ENCODE measurements at places on chromosomes 4 and X.
A peak's percentile ranks its signal among the peaks of the same experiment; 100 is the strongest.

DNA sequence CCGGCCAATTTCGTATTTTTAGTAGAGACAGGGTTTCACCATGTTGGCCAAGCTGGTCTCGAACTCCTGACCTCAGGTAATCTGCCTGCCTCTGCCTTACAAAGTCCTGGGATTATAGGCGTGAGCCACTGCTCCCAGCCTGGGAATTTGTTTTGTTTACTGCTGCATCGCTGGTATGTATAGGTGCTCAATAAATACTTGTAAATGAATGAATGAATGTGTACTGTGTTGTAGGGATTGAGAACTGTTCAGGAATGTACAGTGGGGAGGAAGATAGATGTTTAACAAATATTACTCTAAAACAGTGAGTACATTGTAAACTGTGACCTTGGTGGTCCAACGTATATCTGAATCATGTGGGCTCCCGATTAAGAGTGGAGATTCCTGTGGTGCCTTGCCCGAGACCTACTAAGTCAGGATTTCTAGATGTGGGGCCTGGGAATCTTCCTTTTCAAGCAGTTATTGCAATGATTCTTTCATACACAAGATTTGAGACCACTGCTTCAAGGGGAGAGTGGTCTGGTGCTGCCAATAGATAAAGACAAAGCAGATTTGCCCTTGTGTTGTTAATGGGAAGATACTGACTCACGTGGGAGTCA lies 41.0 kb downstream of the WWC2 start:
- no peak for DNase-seq

GRCh38 chr4:33494150-33494549 lies 2750.2 kb downstream of the ARAP2 start:
- no peak for DNase-seq

DNA sequence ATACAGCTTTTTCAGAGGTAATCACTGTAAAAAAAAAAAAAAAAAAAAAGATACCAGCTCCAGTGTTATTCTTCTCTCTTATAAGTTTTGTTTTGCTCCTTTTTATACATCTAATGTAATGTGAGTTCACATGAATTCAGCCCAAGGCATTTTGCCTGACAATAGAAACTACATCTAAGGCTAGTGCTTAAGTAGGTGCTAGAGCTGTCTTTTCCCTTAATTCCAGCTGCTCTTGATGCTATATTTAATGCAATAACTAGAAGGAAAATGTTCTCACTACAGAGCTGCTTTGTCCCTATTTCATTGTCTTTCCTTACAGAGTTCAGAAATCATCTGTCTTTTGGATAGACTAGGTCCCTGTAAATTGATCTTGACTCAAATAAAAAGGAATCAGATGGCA lies 150.1 kb downstream of the NAA11 start:
- DNase-seq, result no peak

DNA sequence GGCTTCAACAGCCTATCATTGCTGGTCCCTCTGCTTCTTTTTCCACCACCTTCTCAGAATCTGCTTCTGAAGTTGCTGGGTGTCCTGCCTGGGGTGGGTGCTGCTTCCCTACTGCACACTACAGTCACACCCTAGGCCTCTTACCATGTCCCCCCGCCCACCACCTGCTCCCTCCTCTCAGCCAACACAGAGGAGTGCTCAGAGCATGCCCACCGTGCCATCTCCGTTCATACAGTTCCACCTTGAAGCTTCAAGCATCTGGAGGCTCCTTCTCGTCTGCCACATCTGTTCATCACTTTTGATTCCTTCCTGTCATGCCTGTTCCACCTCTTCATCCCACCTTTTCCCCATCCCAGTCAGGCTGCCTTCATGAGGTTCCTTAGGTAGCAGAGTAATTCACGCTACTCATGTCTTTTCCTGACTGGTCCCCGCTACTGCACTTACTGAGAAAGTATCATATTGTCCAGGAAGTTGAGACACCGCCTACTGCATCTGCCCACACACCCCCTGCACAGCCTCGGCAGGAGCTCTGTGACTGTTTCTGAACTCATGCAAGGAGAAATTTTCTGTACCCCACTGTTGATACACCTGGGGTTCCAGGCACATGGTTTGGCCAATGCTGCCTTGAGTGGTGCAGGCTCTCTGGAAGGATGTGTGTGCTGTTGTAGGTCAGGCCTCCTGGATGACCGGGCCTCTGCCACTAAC lies 39.5 kb downstream of the HADH start:
- peak; percentile 32 for DNase-seq

- DNase-seq, result no peak
These were observed 796.1 kb upstream of the ADGRL3 start for GRCh38 chr4:60404027-60404426.

DNA sequence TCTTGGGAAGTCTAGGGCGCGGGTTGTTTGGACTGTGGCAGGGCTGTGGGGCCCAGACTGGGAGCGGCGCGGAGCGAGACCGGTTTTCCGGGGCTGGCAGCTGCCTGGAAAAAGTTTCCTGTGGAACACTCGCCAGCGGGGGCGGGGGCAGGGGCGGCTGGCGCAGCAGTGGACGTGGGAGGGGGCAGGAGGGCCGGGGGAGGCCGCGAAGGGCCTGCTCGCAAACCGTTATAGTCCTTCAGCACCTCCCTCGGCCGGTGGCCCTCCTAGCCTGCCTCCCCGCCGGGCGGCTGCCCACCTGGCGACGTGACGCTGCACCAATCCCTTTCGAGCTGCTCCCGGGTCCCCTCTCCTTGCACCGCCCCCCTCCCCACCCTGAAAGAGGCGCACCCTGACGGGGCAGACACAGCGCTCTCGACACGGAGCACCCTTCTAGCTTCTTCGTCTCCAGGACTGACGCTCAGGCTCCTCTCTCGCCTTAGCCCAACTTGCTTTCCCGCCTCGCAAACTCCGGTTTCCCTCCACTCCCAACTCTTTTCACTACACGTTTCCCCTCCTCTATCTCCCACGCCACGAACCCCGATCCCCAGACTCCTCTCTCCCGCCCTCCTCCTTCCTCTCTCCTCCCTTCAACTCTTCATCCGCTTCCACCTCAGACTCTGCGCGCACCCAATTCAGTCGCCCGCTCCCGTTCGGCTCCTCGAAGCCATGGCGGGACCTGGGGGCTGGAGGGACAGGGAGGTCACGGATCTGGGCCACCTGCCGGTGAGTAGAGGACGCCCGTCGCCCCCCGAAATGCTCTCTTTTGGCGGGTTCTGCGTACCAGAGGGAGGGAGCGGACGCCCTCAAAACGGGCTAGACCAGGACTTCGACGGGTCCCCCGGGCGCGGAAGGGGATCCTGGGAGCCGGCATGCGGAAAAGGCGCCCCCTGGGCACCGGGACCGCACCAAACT lies at the start of gene NRK:
Gene NRK, plus strand, starts transcription at position 402 of the 954 bp plus-strand sequence. Its CDS starts 307 bp downstream, at position 709.
- no peak for DNase-seq

- no peak for DNase-seq
These were observed 387.5 kb upstream of the PPP1R2C start for GRCh38 chrX:43165343-43165920.

- DNase-seq, result no peak
These were observed 17.6 kb downstream of the PDLIM5 start for GRCh38 chr4:94469221-94469784.

DNA sequence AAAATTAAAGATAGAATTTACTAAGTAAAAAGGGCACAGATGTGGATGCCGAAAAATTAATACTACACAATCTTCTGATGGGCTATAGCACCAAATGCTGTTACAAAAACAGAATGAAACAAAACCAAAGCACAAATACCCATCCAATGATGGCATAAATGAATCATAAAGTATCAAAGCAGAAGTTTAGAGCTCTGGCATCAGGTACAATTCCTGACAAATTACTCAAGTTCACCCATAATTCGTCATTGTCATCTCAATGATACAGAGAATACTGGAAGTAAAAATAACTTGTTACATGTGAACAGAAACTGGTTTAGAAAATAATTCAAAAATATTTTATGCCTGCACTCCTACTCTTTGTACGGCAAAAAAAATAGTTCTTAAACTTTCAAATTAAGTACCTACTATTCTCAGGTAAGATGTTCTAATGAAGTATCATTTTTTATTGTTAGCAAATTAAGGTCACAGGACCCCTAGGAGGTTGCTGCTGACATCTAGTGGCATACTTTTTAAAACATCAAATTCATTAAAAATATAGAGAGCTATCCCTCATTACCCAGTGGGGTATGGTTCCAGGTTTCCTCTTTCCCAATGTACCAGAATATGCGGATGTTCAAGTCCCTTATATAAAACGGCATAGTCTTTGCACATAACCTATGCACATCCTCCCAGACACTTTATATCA lies 126.1 kb downstream of the INPP4B start:
- DNase-seq, result no peak

GRCh38 chr4:88725986-88726385 lies 28.4 kb upstream of the NAP1L5 start:
- no peak for DNase-seq

- DNase-seq, result no peak
These were observed 129.2 kb upstream of the MSX1 start for GRCh38 chr4:4730249-4730648.

DNA sequence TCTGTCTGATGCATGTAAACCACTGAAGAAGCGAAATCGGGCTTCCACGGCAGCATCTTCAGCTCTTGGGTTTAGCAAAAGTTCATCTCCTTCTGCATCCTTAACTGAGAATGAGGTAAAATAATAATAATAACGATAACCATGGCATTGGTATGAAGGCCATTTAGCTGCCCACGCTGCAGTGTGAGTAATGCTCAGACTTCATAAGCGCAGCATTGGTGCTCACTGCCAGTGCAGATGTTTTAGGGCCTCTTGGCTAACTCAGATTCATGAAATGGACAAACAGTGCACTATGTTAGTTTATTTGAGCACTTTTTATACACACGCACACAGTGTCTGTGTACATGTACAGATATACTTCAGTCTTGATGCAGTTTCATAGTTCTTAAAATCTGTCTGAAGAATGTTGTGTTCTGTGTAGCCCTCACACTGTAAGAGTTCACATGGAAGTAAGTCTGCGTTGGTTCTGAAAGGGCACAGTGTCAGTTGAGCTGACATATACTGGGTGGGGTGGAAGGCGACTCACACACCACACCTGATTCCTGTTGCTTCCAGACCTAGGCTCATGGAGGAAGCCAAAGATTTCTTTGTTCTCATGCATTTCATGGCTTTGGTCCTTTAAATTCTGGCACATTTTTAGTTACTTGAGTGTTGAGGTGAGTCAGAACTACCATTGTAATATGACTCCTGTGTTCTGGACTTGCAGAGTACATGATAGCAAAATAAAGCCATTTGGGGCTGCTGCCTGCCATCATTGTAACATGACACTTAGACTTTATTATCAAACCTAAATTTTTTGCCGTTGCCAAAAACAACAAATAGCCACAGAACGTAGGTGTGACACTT lies 68.7 kb downstream of the NSD2 start:
- no peak for DNase-seq

- no peak for DNase-seq
These were observed 116.2 kb downstream of the CBR4 start for GRCh38 chr4:168893807-168894206.

- DNase-seq, result no peak
These were observed 7.1 kb upstream of the RGS12 start for GRCh38 chr4:3285558-3286334.

DNA sequence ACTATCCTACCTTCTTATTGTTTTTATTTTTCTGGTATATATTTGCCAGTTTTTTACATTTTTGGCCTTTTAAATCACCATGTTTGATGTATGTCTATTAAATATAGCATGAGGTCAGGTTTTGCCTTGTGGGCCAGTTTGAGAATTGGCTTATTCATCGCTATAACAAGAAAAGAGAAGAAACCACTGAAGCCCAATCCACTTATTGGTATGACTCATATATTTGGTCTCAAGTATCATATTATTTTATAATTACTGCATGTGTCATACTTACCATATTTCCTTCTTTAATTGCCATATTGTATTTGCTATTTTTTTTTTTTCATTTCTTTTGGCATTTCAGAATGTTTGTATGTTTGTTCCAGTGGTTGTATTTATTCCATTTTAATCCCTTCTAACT lies 99.3 kb downstream of the IRF2 start:
- no peak for DNase-seq

DNA sequence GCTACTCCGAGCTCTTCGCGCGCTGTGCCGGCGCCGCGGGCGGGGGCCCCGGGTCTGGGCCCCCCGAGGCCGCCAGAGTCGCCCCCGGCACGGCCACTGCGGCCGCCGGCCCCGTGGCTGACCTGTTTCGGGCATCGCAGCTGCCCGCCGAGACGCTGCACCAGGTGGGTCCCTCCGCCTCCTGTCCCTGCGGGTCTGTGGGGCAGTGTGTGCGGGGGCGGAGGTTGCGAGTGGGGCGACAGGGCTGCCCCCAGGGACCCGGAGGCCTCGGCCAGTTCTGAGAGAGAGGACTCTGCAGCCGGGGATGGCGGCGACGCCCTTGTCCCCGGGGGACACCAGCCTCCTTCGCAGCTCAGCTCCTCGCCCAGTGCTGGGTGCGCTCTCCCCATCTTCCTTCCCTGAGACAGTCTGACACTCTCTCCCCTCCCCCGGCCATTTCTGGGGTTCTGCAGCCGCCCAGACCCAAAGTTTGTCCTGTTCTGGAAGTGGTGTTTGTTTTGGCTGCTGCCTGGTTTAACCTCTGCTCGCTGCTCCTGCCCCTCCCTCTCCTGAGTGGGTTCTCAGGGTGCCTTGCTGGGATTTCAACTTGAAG lies 609 bp downstream of the REPS2 start:
- DNase-seq, result no peak

DNA sequence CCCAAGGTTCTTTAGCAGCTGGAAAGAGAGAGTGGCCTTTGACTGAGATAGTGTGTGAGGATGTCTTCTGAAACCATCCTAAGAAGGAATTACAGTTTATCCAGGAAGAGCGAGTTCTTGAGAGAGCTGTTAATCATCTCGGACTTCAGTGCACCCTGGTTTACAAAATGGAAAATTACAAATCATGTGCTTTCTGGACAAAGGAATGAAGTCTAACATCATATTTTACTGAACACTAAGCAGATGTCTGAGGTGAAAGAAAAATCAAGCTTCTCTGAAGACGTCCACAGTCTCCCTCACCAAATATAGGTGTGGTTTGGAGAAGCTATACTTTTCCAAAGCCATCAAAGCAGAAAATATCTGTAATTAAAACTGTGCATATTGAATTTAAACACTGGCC lies 30.8 kb upstream of the CYP2U1 start:
- DNase-seq, result no peak

GRCh38 chr4:113740857-113741379 lies 20.6 kb downstream of the CAMK2D start:
- DNase-seq, result no peak

DNA sequence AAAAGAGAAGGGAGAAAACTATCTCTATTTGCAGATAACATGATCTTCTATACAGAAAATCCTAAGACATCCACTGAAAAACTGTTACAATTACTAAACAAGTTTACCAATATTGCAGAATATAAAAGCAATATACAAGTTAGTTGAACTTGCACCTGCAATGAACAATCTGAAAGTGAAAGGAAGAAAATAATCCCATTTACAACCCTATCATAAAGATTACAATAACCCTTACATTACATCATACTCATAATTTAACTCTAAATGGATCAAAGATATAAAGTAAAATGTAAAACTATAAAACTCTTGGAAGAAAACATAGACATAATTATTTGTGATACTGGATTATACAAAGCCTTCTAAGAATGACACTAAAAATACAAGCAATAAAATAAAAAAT lies 77.2 kb downstream of the GSTCD start:
- no peak for DNase-seq

- DNase-seq, result no peak
These were observed 2.7 kb upstream of the ASB5 start for GRCh38 chr4:176271749-176272148.
